Umbilical cord (tissue), 2 donors: ENCODE measurements at places on chromosomes 16 and 17. TPM values are rescaled to one million over a fixed set of nuclear protein-coding genes. Genes with fewer than 3 reads are reported as not detected.

CCDC57 gene
- total RNA-seq, result 17.1 TPM

NAGPA gene
- total RNA-seq, result 29.9 TPM

PRR15L gene
- not detected for total RNA-seq

ANKFN1 gene
- total RNA-seq, result 12.5 TPM

CDH13 gene
- total RNA-seq, result 6.7 TPM

KRT33B gene
- not detected for total RNA-seq

TK2 gene
- 18.8 TPM for total RNA-seq

CORO6 gene
- 1.9 TPM for total RNA-seq

BEAN1 gene
- total RNA-seq, result 22.1 TPM

ZNHIT3 gene
- total RNA-seq, result 11.3 TPM

VMO1 gene
- not detected for total RNA-seq

ABCC12 gene
- not detected for total RNA-seq

CCL1 gene
- not detected for total RNA-seq

CD300E gene
- total RNA-seq, result 0.72 TPM

CACNG5 gene
- total RNA-seq, result not detected
